A172 (cell line): ENCODE measurements at places on chromosomes 3 and 15.

GRCh38 chr15:40059821-40060220 is 20.8 kb upstream of the SRP14 start:
- DNase-seq, result no peak

- peak; percentile 63 for DNase-seq
Measured at GRCh38 chr3:104564045-104564643, 802.6 kb upstream of the ALCAM start.

- no peak for DNase-seq
Measured at GRCh38 chr15:38316311-38316710, 63.7 kb downstream of the SPRED1 start.

GRCh38 chr3:182172534-182172933 is 460.8 kb downstream of the SOX2 start:
- no peak for DNase-seq

DNA sequence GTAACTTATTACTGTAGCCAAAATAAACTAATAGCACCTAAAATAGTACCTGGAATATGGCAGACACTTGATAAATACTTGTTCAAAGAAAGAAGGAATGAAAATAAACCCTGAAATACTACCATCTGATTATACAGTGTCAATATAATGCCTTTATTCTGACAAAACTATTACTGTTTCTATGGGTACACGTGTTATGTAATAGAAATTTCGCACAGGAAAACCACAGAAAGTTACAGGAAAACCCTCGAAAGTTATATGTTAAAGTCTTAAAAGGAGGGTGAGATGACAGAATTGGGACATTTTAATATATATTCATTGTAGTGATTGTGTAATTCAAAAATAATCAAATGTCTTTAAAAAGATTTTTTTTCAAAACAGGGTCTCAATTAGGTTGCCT is 28.8 kb downstream of the ETFA start:
- DNase-seq, result no peak

- DNase-seq, result peak; percentile 16
Measured at GRCh38 chr3:142019794-142020320, 129.5 kb downstream of the TFDP2 start.

DNA sequence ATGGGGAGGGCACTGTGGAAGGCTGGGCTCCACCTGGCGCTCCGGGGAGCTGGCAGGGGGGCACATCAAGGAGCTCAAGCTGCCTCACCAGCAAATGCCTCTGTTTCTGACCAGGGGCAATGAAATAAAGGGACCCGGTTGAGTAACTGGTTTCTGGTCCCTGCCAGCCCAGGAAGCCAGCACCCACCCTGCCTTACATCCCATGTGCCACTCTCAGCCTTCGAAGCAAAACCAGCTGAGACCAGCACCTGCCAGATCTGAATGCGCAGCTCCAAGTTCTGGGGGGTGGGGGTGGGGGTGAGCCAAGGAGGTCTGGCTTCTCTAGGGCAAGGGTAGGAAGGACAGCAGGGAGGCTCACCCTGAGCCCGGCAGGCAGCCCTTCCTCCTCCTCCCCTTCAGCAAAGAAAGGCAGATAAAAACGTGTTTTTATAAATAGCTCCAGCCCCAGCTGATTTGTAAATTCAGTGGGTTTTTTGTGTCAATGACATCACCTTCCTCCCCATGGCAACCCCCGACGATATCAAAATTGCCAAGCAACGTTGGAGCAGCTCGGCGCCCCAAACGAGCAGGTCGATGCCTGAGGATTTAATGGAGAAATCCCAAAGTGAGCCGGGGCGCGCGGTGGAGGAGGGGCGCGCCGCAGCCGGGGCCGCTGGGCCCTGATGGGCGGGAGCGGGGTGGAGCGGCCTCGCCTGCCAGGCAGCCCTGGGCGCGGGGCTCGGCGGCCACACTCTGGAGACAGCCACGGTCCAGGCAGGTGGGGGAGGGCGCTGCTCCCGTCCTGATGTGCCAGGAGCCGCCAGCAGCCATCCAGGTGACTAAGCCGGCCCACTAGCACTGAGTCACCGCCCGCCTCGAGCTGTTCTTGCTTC is at the start of gene PAK6:
Gene PAK6 (plus strand): TSS at position 532 of the 872 bp plus-strand sequence. CDS start 25,723 bp downstream, outside the sequence.
- DNase-seq, result peak; percentile 67

DNA sequence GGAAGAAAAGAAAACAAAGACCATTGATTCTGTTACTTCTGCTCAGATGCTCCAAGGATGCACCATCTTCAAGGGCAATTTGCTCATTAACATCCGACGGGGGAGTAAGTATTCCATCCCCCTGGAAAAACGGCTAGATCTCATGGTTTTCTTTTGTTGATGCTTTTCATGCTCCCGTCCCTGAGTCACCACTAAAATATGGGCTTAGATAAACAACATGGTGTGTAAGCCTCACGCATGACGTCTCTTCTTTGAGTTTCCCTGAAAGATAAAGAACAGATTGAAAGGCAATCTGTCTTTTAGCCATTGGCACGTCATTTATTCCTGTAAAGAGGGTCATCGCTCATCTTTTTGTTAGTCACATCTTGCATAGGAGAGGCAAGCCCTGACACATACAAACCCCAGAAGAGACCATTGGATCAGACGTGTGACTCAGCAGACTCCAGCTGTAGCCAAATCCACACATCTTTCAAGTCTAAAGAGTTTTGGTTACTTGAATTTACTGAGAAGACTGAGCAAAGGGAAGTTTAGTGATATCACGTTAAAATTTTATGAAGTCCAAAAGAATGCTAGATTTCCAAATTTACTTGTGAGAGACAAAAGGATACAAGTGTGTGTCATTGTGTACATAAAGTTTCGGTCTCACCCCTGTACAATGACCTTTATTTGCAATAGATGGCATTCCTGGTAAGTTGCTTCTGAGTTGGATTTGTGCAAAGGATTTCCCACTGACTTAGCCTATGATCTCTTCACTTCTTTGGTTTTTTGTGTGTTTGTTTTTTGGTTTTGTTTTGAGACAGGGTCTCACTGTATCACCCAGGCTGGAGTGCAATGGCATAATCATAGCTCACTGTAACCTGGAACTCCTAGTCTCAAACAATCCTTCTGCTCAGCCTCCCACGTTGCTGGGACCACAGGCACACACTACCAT is 110.5 kb downstream of the PGPEP1L start:
- peak; percentile 95 for DNase-seq

- DNase-seq, result peak; percentile 64
Measured at GRCh38 chr3:151552589-151552988, 91.7 kb upstream of the IGSF10 start.

GRCh38 chr3:65020281-65021160 is 332.7 kb upstream of the ADAMTS9 start:
- no peak for DNase-seq

GRCh38 chr3:140334132-140334929 is 343.5 kb upstream of the TRIM42 start:
- no peak for DNase-seq

DNA sequence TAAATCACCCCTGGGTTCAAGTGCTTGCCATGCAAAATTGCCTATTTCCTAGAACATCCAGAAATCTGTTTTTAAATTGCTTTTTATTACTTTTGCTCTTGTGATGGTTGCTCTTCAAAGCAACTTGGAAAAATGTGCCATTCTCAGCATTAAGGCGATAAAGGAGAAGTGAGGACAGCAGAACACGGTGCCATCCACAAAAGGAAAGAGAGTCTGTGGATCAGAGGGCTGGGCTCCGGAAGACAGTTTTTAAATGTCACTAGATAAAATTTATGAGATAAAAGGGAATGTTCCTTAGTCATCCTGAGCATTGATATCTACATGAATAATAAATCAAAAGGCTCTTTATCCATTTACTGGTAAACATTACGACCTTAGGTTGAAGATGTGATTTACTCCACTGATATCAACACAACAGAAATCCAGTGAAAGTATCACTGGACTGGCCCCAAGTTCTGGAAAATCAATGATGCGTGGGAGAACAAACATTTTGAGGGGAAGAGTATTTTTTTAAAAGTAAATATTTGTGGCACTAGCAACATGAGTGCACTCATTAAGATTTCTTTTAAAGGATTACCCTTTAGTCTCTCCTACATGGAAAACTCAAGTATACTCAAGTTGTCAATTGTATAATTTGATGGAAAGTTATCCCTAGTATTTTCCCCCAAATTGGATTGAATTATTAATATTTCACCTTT is 554.7 kb downstream of the FHIT start:
- no peak for DNase-seq

GRCh38 chr3:12750223-12750622 is 8.8 kb downstream of the TMEM40 start:
- DNase-seq, result peak; percentile 91

DNA sequence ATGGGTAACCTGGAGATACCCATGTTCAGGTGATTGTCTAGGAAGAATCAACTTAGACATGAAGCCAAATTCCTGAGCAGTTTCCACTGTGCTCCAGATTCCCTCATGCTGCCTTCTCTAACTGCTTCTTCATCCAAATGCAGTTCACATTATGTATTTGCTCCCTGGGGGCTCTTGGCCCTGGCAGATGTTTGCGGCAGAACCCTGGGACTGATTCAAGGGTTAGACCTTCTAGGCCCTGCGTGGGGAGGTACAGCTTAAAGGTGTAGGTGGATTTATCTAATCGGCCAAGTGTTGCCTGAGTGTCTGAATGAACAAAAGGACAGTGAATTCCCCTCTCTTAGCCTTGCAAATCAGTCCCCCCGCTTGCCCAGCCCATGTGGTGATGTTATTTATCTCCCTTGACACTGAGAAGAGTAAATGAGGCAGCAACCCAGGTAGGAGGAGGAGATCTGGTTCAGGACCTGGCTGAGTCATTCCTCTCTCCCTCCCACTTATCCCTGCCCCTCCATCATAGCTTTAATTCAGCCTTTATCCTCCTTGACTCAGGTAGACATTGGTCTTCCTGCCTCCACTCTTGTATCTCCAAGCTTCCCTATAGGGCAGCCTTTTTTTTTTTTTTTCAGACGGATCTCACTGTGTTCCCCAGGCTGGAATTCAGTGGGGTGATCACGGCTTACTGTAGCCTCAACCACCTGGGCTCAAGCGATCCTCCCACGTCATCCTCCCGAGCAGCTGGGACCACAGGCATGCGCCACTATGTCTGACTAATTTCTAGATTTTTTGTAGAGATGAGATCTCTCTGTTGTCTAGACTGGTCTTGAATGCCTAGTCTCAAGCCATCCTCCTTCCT is 54.8 kb downstream of the MAGEF1 start:
- DNase-seq, result peak; percentile 85

DNA sequence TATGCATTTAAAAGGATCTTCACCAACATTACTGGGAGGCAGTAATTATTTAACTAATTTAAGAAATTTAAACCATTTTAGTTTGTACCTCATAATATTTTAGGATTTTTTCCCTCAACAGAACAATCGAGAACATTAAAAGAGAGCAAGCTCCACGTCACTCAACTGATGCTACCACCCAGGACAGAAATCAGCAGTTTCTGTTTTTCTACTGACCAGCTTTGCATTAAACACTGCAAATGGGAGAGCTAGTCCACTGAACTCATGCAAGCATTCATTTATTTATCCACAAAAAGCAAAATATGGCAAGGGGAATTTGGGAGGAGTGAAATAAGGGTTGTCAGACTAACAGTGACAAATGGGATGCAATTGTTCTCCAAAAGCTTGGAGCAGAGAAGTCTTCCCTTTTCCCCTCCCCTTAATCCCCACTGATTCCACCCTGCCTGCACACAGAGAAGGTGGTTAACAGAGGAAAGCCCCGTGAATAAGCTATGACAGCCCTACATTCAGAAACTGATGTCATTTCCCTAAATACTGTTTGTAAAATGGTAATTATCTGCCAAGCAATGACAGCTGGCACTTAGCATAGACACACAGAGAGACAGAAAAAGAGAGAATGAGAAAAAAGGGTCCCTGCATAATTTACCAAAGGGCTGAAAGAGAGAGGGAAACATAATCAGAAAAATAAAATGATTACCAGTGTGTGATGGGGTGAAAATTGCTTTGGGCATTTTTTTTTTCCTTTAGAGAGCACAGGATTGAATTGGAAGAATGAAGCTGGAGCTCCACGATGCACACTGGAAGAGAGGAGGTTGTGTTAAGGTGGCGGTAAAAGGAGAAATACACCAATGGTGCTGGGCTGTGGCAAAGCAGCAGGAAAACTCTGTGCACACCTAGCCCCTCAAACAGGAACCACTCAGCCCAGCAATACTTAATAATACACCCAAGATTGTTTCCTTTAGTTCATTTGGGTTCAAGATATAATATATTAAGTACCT is 777.4 kb downstream of the TUSC7 start:
- DNase-seq, result no peak

DNA sequence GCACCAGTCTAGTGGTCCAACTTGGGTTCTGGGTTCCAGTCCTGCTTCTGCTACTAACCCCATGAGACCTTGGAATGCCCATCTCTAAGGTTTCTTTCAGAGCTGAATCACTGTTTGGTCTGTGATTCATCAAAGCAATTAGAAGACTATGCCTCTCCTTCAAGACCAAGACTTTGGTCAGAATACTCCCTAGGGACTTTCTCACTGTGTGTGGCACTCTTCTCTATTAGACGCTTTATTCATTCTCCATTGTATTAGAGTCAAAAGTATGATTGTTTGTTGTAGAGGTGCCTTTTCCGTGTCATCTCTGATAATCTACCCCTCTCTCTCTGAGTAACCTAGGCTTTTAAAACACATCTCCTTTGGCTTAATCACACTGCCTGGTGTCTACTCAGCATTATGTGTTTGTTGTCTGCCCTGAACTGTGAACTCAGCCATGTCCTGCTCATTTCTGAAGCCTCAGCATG is 90.5 kb downstream of the LPP start:
- peak; percentile 80 for DNase-seq

GRCh38 chr15:55230051-55230670 is 33.4 kb upstream of the RSL24D1 start:
- DNase-seq, result peak; percentile 13

DNA sequence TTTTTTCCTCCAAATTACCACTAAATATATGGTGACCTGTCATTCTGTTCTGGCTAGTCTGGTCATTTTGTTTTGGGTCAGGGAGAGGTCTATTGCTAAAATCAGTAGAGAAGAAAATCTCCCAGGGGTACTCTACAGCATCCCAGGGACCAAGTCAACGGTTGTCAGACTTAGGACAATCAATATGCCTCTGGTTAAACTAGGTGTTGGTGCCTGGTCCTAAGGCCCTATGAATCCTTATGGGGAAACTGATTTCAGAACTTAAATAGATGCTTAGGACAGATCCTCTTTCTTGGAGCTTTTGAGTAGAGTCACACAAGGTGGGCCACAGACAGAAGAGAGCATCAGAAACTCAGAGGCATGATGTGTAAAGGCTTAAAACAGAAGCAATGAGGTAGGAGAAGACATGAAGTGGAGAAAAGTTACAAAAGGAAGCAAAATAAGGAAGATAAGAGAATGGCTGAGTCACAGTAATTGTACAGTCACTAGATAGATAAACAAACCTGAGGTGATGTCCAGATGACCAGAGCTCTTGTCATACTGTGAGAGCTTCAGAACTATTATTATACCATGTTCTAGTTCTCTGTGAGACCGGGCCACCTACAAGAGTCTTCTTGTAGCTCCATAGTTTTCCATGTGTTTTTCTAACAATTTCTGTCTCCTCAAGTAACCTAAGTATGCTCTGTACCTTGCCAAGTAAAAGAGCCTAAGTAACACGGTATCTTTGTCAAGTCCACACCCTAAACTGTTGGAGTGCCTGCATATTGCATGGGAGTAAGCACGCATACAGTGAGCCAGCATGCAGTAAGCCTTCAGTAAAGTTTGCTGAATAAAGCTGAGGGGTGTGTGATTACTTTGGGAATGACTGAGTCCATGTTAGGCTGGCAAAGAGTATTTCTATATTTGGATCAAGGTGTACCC is 44.6 kb upstream of the LEKR1 start:
- DNase-seq, result peak; percentile 77
